NCI-H187 treated with DMSO at 0.1 percent for 48 hours (cell line): ENCODE measurements at places on chromosomes 16 and 17.

- DNase-seq = no peak
These were observed 19.3 kb downstream of the CD2BP2 start for GRCh38 chr16:30335598-30336474.

DNA sequence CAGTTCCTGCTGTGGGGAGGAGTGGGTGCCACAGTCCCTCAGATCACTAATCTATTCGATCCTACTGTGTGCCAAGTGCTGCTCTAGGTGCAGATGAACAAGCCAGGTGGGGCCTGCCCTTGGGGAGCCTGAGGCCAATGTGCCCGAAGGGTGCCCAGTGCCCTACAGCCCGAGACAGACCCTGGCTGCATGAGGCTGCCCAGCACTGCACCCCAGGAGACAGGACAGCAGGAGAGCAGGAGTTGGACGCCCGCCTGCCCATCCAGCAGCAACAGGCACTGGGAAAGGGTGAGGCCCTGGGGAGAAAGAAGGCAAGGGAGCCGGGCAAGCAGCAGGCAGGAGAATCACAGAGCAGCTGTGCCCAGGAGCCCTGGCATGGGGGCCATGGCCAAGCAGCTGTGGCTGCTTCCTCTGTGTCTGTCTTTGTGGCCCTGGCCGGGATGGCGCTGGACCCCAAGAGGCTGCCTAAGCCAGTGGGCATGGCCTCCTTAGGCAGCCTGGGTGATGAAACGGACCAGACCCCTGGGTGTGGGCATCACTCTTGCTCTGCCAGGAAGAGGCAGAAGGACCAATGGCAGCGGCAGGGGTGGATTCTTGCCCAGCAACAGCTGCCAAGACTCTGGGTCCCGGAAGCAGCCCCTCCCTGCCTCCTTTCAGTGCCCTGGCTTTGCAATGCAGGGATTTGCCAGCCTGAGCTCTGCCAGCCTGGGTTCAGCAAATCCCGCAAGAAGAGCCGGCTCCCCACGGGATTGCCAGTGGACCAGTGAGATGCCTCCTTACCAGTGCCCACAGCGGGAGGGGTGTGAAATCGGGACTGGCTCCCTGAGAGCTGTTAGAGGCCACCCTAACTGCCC is 179.6 kb upstream of the TNRC6C start:
- DNase-seq = no peak

- DNase-seq = no peak
These were observed 4.0 kb downstream of the CMTM3 start for GRCh38 chr16:66608241-66609138.

DNA sequence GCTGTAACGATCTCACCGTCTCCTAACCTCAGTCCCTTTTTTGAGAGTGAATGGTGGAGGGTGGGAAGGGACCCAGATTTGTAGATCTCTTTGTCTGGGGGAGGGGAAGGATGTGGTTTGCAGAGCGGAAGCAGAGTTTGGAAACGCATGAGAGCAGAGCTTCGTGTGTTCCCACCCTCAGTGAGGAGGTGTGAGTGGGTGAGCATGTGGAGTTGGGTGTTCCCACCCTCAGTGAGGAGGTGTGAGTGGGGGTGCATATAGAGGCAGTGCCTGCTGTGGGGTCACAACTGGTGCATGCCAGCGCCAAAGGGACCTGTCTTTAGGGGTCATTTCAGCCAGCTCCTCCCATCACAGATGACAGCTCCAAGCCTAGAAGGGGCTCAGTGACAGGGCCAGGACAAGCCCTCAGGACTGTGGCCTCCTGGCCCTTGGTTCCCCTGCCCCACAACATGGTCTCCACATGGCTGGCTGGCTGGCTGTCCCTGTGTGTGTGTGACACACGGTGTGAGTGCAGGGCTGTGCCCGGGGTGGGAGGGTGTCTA is 1.8 kb upstream of the CISD3 start:
- DNase-seq = no peak

DNA sequence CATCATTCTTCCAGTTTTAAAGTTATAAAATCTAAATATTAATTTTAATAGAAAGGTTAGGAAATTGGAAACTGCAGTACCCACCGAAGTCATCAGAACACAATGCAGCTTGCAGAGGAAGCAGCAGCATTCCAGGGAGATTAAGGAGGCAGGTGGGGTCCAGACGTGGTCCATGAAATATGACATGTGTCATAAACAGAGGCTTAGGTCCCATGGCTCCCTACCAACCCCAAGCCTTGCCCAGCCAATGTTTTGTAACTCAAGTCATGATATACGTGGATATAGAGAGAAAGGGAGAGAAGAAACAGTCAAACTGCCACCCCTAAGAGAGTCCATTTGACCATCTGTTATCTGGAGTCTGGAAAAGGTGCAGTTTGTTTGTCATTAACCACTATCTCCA is 670.0 kb downstream of the TOX3 start:
- DNase-seq = no peak

DNA sequence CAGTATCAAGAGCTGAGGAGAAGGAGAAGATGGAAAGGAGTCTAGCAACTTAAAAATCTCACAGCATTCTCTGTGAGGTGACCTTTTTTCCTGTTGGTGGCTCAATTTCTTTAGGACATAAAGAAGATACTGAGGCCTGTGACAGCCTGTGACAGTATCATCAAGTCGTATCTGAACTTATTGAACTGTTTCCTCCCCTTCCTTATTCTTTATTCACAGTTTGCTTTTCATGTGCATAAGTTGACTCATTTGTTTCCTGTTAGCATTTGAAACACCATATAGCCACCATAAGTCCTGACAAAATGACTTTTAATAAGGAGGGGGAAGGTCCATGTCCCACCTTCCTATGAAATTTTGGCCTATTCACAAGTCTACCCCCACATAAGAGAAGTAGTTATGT is 8.9 kb downstream of the UNK start:
- no peak for DNase-seq

GRCh38 chr16:361341-361871 is 8.9 kb upstream of the AXIN1 start:
- no peak for DNase-seq

GRCh38 chr17:16191604-16192003 is 23.7 kb downstream of the NCOR1 start:
- DNase-seq = no peak

- no peak for DNase-seq
These were observed 533.2 kb upstream of the CDH5 start for GRCh38 chr16:65833171-65833871.

DNA sequence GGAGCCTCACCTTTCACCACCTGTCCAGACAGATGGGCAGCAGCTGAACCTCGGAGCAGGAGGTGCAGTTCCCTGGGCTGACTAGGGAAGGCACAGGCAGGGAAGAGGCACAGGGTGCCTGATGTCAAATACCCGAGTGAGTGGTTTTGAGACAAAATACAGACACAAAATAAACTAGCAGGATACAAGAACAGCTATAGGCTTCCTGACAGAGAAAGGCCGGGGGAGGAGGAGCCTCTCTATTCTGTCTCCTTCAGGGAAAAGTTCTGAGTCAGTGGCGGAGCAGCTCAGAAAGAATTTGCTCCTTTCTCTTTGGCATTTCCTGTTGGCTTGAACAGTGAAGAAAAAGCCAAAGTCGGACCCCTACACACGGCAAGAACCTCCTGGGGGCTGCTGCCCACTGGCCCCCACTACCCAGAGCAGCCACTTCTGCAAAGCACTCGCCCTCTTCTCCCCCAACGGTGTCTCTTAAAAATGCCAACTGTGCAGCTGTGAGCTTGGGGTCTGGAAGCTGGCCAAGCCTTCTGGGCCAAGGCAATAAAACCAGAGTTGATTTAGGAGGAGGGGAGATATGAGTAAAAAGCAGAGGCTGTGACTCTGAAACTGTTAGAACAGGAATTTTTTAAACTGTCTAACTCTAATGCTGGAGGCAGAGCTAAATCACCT is 14.4 kb upstream of the FAAP100 start:
- DNase-seq = no peak

- DNase-seq = no peak
These were observed 197.8 kb upstream of the CHMP6 start for GRCh38 chr17:80793851-80794267.

GRCh38 chr16:79537584-79537983 is 63.0 kb downstream of the MAF start:
- no peak for DNase-seq

- DNase-seq = no peak
These were observed 87.0 kb downstream of the CBLN1 start for GRCh38 chr16:49194537-49195236.

GRCh38 chr17:57121308-57122042 is 36.4 kb downstream of the AKAP1 start:
- DNase-seq = no peak

DNA sequence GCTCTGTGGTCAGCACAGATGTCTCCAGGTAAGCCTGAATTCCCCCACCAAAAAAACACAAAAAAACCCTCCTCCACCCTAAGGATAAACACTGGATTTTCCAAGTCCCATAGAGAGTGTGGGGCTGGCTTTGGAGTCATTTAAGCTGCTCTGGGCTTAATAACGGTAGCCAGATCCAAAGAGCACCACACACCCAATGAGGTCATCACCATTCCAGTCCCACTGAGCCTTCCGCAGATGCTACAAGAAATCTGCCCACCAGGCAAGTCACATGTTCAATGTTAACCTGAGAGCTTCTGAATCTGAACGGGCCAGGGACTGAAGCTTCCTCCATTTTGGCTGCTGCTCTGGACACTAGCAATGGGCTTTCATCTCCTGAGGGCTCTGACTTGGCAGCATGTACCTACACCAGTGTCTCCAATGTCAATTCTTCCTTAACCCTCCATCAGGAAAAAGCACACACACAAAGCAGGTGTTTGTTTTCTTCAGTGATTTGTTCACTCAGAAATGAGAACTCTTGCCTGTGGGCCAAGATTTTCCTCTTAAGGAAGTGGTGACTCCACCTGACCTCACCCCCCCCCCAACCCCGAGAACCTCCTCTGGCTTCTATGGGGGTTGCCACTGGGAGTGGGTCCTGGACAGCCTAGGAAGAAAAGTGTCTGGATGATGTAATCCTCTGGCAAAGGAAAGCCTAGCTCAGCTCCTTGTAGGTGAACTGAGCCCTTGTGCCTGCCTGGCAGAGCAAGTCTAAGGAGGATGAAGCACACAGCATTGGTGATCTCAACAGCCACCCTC is 220.1 kb downstream of the FOXL1 start:
- DNase-seq = no peak

- DNase-seq = no peak
These were observed 2.0 kb upstream of the TNFRSF13B start for GRCh38 chr17:16973760-16974540.

DNA sequence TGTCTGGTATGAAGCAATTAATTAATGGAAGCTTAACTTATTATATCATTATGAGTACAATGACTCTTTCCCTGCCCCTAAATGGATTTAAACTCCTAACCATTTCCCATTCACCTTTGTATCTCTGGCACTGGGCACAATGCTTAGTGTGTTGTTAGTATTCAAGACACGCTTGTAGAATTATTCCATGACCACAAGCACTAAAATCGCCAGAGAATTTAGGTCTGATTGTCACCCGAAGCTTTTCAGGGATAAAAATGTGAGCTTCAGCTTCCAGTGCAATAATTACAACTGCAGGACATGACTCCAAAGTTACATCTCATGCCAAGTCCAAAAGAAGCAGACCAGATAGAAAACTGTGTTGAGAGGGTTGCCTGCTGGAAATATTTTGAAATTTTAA is 101.6 kb downstream of the CDH8 start:
- no peak for DNase-seq

GRCh38 chr17:5210091-5210490 is 18.4 kb upstream of the ZNF594 start:
- DNase-seq = no peak

DNA sequence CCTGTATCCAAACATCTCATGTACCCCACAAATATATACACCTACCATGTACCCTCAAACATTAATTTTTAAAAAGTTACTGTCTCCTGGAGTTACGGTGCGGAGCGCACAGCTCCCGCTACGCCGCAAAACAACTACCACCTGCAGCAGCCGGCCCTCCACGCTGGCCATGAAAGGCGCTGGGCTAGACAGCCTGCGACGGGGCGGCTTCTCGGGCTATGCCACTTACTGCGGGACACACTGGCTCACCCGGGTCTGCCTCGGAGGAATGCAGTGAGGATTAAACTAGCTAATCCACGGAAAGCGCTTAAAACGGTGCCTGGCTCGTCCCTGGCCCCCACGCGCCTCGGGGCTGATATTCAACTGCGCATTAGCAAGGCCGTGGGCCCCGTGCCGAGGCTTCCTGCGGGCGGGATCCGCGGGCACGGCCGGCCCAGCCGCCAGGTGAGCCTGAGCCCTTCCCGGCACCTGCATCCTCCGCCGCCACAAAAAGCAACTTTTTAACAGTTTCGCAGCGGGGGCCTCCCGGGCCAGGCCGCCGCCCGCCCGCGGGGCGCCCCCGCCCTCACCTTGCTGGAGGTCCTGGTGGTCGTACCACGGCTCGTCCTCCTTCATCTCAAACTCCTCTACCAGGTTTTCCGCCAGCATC is 633 bp downstream of the CDR2 start:
- no peak for DNase-seq

- no peak for DNase-seq
These were observed 28.9 kb upstream of the RBFOX1 start for GRCh38 chr16:7303660-7304200.

GRCh38 chr16:88893127-88893968 is 26.9 kb upstream of the PABPN1L start:
- no peak for DNase-seq

DNA sequence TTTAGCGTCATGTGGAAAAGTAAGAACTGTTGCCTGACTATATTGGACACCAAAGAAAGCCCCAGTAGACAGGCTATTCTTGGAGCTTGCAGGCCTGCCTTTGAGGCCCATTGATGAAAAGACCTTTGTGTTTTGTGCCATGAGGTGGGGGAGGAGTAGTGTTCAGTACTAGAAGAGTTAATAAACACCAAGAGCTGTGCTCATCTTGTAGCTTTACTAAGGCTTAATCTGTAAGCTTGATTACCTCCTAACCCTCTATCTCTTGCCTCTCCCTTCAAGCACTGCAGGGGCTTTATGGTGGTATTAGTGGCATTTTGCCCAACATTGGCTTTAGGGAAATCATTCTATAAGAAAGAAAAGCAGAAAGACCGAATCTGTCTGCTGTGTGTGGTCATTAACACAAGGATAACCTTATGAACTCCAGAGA is 220.2 kb upstream of the TBX2 start:
- no peak for DNase-seq

GRCh38 chr17:78316867-78317789 is 42.7 kb downstream of the SOCS3 start:
- no peak for DNase-seq

- DNase-seq = no peak
These were observed 25.6 kb upstream of the ABCC11 start for GRCh38 chr16:48272837-48273421.

- no peak for DNase-seq
These were observed 183.2 kb downstream of the ZNF423 start for GRCh38 chr16:49672753-49673152.

- DNase-seq = no peak
These were observed 6.3 kb upstream of the SREBF1 start for GRCh38 chr17:17843096-17843495.

DNA sequence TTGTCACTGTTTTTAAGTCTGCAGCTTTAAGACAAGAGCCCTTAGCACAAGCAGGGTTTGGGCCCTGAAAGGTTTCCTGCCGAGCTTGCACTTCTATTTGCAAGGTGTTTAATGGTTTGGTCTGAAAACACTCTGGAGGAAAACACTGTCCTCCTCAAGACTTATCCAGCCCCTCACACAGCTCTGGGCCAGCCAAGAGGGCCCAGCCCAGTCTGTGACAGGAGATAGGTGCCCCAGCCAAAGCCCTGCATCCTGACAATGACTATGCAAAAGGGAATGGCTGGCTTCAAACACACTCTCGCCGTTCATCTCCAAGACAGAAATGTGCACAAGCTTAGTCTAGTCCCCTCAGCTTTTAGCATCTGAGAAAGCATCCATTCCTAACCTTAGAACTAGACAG is 26.9 kb downstream of the MPG start:
- DNase-seq = no peak
